Kidney capillary endothelial cell (primary cell): ENCODE measurements at places on chromosomes 4 and X.

GRCh38 chrX:35890699-35891098, 28.8 kb upstream of the CFAP47 start:
- DNase-seq = peak; percentile 56

- no peak for DNase-seq
Observed at GRCh38 chr4:151314479-151314878, 10.9 kb downstream of the SH3D19 start.

- DNase-seq = no peak
Observed at GRCh38 chr4:87849612-87850011, 16.8 kb downstream of the MEPE start.

DNA sequence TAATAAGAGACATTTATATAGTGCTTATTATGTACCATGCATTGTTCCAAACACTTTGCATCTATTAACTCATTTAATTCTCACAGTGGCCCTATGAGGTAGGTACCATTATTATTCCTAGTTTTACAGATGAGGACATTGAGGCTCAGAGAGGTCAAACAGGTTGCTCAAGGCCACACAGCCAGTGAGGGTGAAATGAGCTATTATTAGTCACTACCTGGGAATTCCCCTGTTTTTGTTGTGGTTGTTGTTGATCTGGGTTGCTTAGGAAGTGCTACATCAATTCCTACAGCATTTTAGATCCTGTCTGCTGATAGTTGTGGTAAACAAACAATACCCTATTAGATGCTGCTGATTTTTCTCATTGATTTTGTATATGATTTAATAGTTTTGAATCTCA, 41.2 kb downstream of the APLN start:
- no peak for DNase-seq

GRCh38 chrX:24561121-24561520, 86.0 kb downstream of the PCYT1B start:
- peak; percentile 3 for DNase-seq

GRCh38 chr4:161657616-161658015, 506.2 kb downstream of the FSTL5 start:
- DNase-seq = no peak

DNA sequence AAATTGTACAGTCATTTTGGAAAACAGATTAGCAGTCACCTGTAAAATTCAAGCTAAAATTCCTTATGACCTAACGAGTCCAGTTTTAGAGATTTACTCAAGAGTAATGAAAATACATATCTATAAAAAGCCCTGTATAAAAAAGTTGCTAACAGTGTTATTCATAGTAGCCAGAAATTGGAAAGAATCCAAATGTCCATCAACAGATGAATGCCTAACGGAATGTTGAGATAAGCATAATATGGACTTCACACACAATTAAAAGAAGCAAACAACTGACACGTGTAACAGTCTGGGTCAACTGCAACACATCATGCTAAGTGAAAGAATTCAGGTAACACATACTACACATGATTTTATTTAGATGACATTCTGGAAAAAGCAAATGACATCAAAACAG, 584.8 kb upstream of the AGA start:
- no peak for DNase-seq

DNA sequence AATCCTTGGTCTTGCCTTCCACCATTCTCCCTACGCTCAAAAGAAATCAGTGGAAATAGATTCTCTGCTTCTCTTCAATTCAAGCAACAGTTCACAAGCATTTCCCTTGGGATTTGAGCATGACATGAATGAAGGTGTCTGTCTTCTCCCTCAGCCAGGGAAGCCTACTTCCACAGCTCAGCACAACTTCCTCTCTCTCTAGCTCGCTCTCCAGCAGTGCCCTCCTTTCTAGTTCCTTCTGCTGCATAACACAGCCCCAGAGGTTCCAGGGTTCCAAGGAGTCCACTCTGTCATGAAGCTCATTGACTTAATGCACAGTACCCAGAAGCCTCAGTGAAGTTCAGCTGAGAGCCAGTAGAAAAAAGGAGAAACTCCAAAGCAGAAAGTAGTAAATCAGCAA, 81.3 kb downstream of the PLS3 start:
- DNase-seq = no peak

DNA sequence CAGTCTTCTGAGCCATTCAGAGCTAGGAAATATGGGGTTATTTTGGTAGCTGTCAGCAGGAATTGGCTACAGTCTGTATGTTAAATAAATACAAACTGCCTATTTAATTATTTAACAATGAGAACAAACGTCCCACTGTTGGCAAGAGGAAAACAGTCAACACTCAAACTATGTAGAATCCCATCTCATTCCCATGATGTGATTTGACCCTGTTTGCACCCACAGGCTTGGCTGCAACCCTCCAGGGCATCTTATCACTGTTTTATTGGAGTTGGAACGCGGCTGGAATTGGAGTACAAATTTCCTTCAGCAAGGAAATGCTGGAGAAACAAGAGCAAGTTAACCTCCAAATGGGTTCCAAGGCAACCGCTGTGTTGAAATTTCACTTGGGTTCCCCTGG, 124.0 kb downstream of the KIT start:
- no peak for DNase-seq

DNA sequence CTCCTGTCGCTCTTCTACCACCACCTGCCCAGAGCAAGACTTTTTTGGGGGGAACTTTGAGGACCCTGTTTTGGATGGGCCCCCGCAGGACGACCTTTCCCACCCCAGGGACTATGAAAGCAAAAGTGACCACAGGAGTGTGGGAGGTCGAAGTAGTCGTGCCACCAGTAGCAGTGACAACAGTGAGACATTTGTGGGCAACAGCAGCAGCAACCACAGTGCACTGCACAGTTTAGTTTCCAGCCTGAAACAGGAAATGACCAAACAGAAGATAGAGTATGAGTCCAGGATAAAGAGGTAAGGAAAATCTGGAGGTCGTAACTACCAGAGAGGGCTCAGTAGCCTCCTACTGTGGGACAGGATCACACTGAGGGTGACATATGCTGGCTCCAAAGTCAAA, 364.5 kb downstream of the MAPK10 start:
- no peak for DNase-seq

DNA sequence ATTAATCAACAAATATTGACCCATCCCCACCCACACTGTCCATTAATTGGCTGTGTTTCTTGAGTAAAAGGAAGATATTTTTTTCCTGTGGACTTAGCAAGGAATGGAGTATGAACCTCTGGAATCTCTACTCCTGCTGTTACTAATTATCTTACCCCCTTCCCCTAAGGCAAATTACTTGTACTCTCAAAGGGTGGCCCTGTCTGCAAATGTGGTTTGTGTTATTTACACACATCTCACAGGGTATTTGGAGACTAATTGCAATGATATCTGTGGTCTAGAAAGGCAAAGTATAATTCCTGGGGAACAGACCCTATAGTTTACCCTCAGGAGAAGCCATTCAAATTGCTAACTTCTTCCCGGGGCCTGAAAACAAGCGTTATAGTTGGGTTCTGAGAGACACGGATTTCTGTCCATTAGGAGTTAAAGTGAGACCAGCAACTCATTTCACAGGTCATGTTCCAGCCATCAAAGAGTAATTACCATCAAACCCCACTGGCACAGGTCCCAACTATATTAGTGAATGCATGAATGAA, 133.0 kb upstream of the RASGEF1B start:
- DNase-seq = no peak

DNA sequence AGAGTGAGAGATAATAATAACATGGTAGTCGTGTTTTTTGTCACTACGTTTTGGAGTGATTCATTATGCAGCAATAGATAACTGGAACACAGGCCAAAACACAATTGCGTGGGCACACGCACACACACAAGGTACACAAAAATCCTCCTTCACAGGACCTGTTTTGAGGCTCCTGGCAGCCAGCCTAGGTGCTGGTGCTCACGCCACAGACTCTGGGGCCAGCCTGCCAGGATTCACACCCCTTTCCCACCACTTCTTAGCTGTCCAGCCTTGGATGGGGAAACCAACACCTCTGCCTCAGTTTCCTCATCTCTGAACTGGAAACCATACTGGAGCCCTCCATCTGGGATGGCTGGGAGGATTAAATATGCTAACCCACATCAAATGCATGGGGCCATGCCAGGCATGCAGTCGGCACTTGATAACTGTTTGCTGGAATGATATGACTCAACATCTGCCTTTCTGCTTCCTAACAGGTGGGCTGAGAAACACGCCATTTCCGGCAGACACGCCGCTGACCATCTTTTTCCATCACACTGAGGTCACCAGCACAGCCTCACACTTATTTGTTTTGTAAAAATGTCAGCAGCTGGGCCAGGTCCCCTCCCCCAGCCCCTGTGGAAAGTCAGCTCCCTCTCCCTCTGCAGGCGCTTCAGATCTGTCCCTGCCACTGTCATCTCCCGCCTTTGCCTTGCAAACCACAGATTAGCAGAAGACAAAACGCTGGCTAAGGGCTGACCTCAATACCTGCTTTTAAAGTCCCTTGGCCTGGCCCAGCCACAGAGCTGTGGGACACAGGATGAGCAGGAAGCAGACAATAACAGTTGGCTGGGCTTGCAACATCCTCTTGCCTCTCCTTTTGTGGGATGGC, 237.5 kb downstream of the BCOR start:
- peak; percentile 79 for DNase-seq

- DNase-seq = no peak
Observed at GRCh38 chr4:151675411-151675971, 85.3 kb downstream of the GATB start.
